ENCODE measurements at places on chromosomes 7 and 10.

- no peak for DNase-seq
These were observed 3.0 kb upstream of the DMBT1 start for GRCh38 chr10:122557516-122557915.

GRCh38 chr10:114179148-114179547, at the start of gene TDRD1:
TDRD1 (plus strand) TSS chr10:114179353; CDS start chr10:114187832, 8,479 bp downstream.
- no peak for DNase-seq

- DNase-seq, result no peak
These were observed 49.2 kb downstream of the ADRA2A start for GRCh38 chr10:111126077-111126476.

DNA sequence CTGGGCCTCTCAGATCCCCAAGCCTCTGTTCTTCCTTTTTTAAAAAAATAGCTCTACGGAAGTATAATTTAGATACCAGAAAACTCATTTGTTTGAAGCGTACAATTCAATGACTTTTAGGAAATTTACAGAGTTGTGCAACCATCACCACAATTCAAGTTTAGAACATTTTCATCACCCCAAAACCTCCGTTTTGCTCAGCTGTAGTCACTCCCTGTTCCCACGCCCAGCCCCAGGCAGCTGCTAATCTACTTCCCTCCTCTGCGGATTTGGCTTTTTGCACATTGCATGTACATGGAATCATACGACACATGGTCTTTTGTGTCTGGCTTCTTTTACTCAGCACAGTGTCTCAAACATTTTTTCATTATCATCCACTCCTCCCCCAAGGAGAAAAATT, 229.2 kb downstream of the TCF7L2 start:
- no peak for DNase-seq

DNA sequence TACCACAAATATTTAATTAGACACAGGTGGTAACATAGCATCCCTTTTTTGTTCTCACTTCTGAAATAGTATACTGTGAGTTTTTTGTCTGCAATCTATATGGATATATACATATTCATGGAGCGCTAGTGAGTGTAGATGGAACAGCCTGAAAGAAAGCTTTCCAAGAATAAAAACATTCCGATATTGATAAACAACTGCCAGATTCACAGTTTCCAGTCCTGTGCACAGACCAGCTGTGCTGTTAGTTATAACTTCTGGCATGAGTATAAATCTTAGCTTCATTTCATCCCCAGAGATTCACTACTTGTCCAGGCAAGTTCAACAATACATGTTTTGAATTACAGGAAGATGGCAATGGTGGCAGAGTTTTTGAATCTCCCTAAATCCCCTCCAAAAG, 467.1 kb upstream of the STEAP1 start:
- no peak for DNase-seq

- no peak for DNase-seq
These were observed 33.6 kb downstream of the AOAH start for GRCh38 chr7:36690514-36691187.

DNA sequence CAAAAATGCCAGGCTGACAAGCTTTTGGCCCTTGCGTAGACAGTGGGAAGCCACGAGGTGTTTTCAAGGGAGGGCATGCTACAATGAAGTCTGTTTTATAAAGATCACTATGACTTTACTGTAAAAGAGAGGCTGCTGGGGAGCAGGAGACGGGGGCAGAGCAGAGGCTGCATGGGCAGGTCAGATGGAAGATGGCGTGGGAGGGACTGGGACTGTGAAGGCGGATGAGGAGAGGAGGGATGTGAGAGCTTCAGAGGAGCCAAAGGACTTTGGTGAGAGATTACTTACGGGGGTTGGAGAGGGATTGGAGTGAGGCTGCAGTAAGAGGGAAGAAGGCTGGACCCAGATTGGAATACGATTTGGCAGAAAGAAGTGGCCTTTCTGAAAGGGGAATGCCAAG, 86.6 kb upstream of the PCBD1 start:
- no peak for DNase-seq

- DNase-seq, result peak; percentile 24
These were observed 433.6 kb upstream of the GALNT17 start for GRCh38 chr7:70698219-70698832.

DNA sequence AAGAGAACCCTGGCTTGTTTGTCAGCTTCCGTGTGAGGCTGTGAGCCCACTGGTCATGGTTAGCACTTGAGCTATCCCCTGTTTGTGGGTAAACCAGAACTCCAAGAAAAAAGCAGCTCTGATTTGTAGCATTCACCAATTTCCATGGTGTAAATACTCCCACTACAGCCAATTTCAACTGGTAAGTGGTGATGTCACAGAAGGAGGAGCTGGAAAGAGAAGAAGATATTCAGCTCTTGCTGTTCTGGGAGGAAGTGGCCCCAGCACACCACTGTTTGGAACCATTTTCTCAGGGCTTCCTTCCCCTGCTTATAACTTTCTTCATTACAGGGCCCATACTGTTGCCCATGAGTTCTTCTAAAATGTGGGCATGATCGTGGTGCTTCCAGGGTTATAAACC, 500.1 kb upstream of the ZMIZ1 start:
- DNase-seq, result no peak

GRCh38 chr10:130215151-130215930, 79.2 kb downstream of the GLRX3 start:
- DNase-seq, result no peak
